ENCODE measurements at places on chromosomes 5 and 9. TPM values are rescaled to one million over a fixed set of nuclear protein-coding genes. Genes with fewer than 3 reads are reported as not detected.

DNA sequence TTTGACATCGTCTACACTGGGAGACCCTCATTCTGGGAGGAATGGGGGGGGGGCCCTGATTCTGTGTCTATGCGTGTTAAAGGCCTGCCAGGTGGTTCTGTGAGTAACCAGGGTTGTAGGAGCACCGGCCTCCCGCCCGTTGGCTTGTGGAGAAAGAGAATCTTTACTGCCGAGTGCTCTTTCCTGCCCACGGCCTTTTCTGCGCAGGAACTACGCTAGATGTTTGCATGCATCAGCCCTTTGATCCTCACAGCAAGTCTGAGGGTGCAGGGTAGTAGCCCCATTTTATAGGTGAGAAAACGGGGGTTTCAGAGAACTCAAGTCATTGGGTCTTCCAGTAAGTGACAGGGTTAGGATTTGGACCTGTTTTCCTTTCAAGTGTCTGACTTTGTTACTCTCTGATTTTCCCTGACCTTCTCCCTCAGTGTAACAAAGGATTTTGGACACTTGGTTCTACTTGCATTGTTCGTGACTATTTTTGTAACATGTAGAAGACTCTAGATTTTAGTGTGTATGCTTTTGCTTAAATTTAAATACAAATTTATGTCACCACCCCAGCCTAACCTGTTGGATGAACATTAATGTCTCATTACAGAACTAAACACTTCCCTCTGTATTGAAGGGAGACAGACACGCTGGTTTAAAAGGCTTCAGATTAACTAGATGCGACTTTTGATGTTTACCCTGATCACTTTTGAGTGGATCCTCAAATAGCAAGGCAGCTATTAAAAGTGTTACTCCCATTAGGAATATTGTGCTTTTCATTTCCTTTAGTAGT is 22.0 kb downstream of the MAST4 start:
- DNase-seq: no peak

Gene IL17B
- polyA plus RNA-seq: 1.0 TPM

Gene PHF24
- polyA plus RNA-seq: 0.14 TPM

Gene SLC36A2
- 7.8 TPM for polyA plus RNA-seq

- DNase-seq: no peak
These were observed 73.8 kb downstream of the C9orf50 start for GRCh38 chr9:129547063-129547462.

Gene MED22
- polyA plus RNA-seq: 32.5 TPM

Gene BTNL8
- polyA plus RNA-seq: 0.89 TPM

Gene PIK3R1
- polyA plus RNA-seq: 94.6 TPM
